ENCODE measurements at places on chromosomes 11 and 22.

- H3K27ac ChIP-seq, result no peak overlapping the region
- peaks cover 52% of the 10 kb centered on the region for H3K36me3 ChIP-seq
- no peaks in the 10 kb centered on the region for H3K27me3 ChIP-seq
- no peak overlapping the region for H3K4me3 ChIP-seq
These were observed 10.8 kb downstream of the TTLL12 start for GRCh38 chr22:43176090-43176489.

DNA sequence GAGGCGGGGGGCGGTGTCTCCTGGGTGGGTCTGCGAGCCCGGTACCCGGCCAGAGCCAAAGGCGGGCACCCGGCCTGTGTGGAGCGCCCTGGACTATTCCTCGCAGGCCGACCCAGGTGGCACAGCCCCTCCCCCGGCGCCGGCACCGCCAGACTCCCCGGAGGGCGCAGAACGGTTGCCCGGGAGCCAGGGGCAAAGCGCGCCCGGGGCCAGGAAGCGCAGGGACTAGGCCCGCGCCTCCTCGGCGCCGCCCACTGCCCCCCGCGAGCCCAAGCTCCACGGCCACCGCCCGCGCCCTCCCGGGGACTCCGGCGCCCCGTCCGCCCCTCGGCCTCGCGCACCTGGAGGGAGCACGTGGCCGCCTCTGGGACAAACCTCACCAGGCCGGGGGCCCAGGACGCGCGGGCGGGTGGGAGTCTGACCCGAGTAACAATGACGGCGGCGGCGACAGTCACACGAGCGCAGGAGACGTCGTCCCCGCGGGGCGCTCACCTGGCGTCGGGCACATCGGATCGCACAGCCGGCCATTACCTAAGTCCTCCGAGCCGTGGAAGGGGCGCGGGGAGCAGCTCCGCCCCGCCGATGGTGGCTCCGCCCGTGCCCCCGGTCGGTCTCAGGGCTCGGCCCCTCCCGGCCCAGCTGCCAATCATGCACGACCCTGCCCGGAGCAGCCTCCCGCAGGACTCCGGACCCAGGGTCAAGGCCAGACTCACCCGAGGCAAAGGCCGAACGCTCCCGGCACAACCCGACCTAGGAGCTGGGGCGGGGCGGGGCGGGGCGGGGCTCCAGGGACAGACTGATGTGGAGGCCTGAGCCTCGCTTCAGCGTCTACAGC, 7.4 kb downstream of the PLXNB2 start:
- no peak for DNase-seq
- H3K4me1 ChIP-seq, result peaks cover 85% of the 10 kb centered on the region
- no peaks in the 10 kb centered on the region for H3K36me3 ChIP-seq
- peak overlapping the region; percentile 63 for H3K27ac ChIP-seq
- H3K4me3 ChIP-seq, result peak overlapping the region; percentile 44

DNA sequence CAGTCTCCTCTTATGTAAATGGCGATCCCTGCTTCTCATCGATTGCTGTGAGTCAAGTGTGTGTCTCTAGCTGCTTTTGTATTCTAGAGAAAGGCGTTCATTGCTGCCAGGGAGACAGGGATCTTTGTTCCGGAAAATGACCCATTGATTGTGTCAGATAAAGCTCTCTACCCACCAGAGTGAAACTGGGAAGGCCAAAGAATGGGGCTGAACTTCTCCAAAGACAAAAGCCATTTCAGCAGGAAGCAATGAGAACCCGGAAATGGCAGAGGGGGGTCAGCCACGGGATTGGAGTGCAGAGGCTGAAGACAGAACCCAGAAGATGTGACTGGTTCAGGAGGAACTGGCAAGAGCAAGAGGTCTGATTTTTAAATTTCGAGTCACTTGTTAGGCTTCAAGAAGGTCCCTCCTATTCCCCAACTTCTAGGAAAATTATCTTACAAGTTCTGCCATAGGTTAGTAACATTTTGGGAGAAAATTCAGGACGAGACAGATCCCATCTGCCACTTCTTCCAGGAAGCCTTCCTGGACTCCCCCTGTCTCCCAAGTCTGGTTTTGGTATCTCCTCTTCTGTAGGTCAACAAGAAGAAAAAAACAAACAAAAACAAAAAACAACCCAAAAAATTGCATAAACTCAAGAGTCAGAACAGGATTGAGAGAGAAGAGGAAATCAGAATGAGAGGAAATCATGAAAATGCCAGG, 110.6 kb downstream of the NECTIN1 start:
- H3K27ac ChIP-seq, result no peak overlapping the region
- no peak for DNase-seq
- H3K4me3 ChIP-seq, result no peak overlapping the region
- H3K4me1 ChIP-seq, result peaks cover 20% of the 10 kb centered on the region
- no peaks in the 10 kb centered on the region for H3K27me3 ChIP-seq

DNA sequence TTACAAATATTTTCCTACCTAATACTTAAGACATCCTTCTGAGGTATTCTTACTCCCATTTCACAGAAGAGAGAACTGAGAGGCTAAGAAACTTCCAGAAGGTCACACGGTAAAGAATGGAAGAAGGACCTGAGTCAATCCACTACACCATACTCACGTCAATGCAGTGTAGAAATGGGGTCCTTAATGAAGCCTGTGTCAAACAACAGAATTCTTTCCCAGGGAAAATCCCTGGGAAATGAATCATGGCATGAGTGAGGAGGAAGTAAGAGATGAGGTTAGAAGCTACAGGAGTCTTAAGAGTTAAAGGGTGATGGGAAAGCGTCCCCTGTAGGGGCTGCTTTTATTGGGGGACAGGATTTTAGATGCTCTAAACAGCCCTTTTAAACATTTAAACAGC, 147.9 kb downstream of the C11orf91 start:
- DNase-seq, result no peak
- no peak overlapping the region for H3K27ac ChIP-seq
- H3K4me1 ChIP-seq, result no peaks in the 10 kb centered on the region

DNA sequence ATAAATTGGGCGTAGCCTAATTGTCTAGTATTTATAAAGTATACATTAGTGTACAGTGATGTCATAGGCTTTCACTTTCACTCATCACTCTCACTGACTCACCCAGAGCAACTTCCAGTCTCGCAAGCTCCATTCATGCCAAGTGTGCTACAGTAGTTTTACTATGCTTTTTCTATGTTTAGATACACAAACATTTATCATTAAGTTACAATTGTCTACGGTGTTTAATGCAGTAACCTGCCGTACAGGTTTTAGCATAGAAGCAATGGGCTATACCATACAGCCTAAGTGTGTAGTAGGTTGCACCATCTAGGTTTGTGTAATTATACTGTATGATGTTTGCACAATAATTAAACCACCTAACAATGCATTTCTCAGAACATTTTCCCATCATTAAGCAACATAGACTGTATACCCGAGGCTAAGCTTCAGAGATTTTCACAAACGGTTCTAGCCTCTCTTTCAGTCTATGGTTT, 17.5 kb downstream of the OR9G1 start:
- H3K4me3 ChIP-seq, result no peak overlapping the region
- H3K4me1 ChIP-seq, result no peaks in the 10 kb centered on the region
- DNase-seq, result no peak
- no peak overlapping the region for H3K27ac ChIP-seq
- no peaks in the 10 kb centered on the region for H3K36me3 ChIP-seq
- no peaks in the 10 kb centered on the region for H3K27me3 ChIP-seq

DNA sequence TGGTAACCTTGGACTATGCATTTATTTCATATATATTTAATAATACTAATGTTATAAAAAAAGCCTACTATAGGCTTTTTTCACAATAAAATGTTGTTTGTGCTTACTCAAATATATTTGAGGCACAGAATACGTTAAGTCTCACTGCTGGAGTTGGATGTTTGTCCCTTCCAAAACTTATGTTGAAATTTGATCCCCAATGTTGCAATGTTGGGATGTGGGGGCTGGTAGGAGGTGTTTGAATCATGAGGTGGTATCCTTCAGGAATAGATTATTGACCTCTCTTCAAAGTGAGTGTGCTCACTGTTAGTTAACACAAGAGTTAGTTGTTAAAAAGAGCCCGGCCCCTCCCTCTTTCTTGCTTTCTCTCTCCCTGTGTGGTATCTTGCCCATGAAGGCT, 1295.9 kb downstream of the JRKL start:
- no peaks in the 10 kb centered on the region for H3K4me1 ChIP-seq
- no peaks in the 10 kb centered on the region for H3K27me3 ChIP-seq
- H3K4me3 ChIP-seq, result no peak overlapping the region
- no peaks in the 10 kb centered on the region for H3K36me3 ChIP-seq

- H3K27ac ChIP-seq, result no peak overlapping the region
- no peaks in the 10 kb centered on the region for H3K4me1 ChIP-seq
- no peak for DNase-seq
These were observed 6.9 kb downstream of the BARX2 start for GRCh38 chr11:129382583-129382982.

DNA sequence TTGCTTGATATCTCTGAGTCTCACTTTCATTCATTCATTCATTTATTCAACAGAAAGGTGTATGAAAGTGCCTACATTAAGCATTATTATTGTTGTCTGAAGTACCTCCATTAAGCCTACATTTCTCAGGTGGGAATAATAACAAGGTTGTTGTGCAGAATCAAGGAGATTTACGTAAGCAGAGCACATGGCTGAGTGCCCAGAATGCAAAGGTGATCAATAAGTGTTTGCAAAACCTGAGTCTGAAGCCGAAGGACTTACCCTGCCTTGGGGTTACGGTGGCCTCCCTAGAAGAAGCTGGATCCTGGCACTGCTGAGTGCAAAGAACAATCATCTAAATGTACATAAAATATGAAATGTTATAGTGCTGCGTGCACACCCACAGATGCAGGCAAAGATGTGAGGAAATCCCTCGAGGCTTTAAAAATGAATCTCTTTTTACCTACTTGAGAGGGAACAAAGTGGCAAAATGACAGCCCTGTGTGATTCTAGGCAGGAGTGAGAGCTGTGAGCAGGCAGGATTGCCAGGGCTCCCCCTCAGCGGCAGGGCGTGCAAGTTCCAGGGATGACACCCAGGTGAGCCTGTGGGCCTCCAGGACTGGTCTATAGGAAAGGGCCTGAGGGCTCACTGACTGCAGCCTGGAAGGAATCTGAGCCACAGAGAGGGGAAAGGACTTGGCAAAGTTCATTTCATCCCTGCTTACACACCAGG, 133.1 kb upstream of the TBCEL start:
- no peak overlapping the region for H3K4me3 ChIP-seq
- H3K36me3 ChIP-seq, result no peaks in the 10 kb centered on the region

GRCh38 chr11:30772908-30773307, 186.8 kb upstream of the MPPED2 start:
- H3K27ac ChIP-seq, result no peak overlapping the region
- no peaks in the 10 kb centered on the region for H3K4me1 ChIP-seq
- no peaks in the 10 kb centered on the region for H3K27me3 ChIP-seq
- H3K36me3 ChIP-seq, result no peaks in the 10 kb centered on the region
- H3K4me3 ChIP-seq, result no peak overlapping the region

DNA sequence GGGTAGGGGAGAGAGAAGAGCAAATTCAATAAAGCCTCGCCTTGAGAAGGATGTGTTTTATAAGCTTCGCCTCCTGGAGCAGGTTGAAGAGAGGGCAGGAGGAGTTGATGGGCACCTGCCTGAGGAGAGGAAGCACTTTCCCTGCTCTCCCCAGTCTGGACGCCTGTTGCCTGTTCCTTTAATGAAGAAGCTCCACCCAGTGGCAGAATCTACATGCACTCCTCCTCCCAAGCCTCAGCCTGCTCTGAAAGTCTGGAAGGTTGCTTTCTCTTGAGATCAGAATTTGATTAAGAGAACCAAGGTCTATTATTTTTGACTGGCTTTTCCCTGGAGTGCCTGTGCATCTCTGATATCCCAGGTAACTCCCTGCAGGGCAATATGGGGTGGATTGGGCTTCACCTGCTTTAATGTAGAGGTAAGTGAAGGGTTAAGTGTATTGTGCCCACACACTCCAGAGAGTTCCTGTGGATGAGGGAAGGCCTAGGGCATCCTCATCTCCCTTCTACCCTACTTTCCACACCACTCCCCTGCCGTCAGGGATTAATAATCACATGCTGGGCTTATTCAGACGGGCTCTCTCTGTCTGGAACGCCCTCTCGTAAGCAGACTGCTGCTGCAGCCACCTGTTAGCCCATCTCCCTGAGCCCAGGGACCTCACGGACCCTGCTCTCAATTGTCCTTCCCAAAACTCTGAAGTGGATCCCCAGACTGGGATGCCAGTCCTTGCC, 22.3 kb downstream of the NTM start:
- H3K27ac ChIP-seq, result no peak overlapping the region
- no peaks in the 10 kb centered on the region for H3K27me3 ChIP-seq

DNA sequence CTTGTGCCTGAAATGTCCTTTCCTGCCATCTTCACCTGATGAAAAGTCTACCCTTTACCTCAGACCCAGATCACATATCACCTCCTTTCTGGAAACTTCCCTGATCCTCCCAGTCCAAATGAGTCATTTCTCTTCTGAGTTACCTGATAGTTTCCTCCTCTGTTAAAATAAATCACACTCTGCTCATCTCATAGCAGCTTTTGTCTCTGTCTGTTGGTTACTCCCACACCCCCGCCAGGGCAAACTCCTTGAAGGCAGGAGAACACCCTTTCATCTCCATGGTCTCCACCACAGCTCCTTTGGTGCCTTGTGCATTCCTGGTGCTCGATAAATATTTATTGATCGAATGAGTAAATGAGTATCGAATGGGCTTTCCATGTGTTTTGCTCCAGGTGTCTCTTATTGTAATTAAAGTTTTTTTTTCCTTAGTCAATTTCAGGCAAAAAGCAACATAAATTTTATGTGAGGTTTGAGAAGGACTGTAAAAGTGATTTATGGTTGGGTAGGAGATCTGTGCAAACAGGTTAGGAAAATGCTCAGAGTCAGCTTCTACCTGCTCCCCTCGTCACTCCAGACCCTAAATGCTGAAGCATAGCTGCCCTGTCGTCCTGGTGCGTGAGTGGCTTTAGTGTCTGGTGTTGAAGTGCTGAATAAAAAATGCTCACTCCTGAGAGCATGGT, 178.2 kb downstream of the GRIK4 start:
- no peak overlapping the region for H3K27ac ChIP-seq
- no peaks in the 10 kb centered on the region for H3K36me3 ChIP-seq
- DNase-seq, result no peak
- peaks cover 11% of the 10 kb centered on the region for H3K27me3 ChIP-seq

DNA sequence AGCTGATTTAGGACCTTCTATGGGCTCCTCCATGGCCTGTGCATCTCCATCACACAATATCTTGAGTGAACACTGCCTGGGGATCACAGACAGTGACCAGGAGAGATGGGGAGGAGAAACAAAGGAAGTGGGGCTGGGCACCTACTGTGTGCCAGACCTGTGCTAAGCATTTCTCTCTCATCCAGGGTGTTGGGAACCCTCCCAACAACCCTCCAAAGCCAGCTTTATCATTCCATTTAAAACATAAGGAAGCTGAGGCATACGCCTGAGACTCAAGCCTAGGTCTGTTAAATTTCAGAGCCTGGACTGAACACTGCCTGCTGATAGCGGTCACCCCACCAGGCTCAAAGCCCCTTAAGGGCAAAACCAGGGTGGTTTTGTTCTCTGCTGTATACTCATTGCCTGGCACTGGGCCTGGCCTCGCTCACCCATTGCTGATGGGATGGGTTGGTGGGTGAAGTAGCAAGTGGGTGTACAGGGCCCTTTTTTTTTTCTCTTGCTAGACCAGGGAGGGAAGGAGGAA, 130.1 kb downstream of the MN1 start:
- H3K27ac ChIP-seq, result no peak overlapping the region
- no peaks in the 10 kb centered on the region for H3K27me3 ChIP-seq
- H3K4me3 ChIP-seq, result no peak overlapping the region
- no peaks in the 10 kb centered on the region for H3K36me3 ChIP-seq

- H3K36me3 ChIP-seq, result peaks cover 73% of the 10 kb centered on the region
- H3K27ac ChIP-seq, result no peak overlapping the region
- no peak for DNase-seq
- peaks cover 11% of the 10 kb centered on the region for H3K4me1 ChIP-seq
- no peak overlapping the region for H3K4me3 ChIP-seq
These were observed 58.4 kb downstream of the SGSM3 start for GRCh38 chr22:40428796-40429195.

All from upper lobe of right lung (tissue), 1 donor.